Pancreas (tissue), 10 donors: ENCODE measurements at places on chromosomes 7 and 10. TPM values are rescaled to one million over a fixed set of nuclear protein-coding genes. Genes with fewer than 3 reads are reported as not detected.

GRCh38 chr7:80960244-80960795, 41.5 kb upstream of the SEMA3C start:
- no peaks in the 10 kb centered on the region for H3K27me3 ChIP-seq
- H3K4me3 ChIP-seq = no peak overlapping the region
- H3K27ac ChIP-seq = no peak overlapping the region
- DNase-seq = no peak
- no peaks in the 10 kb centered on the region for H3K4me1 ChIP-seq
- H3K36me3 ChIP-seq = no peaks in the 10 kb centered on the region

DNA sequence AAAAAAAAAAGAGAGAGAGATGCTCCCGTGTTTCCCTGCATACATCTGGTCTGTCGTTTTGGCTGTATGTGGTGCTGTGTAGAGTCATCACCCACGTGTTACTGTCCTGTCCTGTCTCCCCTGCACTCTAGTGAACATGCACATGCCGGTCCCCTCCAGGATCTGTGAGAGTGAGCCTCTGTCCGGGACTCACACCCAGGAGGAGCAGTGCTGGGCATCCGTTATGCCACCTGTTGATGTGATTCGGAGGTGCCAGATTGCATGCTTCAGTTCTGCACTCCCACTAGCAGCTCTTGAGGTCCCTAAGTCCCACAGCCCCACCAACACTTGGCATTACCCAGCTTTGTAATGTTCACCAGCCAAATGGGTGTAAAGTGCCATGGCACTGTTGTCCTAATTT, 16.4 kb downstream of the GHRHR start:
- no peak overlapping the region for H3K4me3 ChIP-seq
- no peak for DNase-seq
- no peaks in the 10 kb centered on the region for H3K27me3 ChIP-seq

GRCh38 chr7:113232885-113233284, 114.5 kb upstream of the SMIM30 start:
- H3K27me3 ChIP-seq = no peaks in the 10 kb centered on the region
- DNase-seq = no peak
- no peaks in the 10 kb centered on the region for H3K4me1 ChIP-seq
- H3K27ac ChIP-seq = no peak overlapping the region
- no peak overlapping the region for H3K4me3 ChIP-seq
- H3K36me3 ChIP-seq = no peaks in the 10 kb centered on the region

DNA sequence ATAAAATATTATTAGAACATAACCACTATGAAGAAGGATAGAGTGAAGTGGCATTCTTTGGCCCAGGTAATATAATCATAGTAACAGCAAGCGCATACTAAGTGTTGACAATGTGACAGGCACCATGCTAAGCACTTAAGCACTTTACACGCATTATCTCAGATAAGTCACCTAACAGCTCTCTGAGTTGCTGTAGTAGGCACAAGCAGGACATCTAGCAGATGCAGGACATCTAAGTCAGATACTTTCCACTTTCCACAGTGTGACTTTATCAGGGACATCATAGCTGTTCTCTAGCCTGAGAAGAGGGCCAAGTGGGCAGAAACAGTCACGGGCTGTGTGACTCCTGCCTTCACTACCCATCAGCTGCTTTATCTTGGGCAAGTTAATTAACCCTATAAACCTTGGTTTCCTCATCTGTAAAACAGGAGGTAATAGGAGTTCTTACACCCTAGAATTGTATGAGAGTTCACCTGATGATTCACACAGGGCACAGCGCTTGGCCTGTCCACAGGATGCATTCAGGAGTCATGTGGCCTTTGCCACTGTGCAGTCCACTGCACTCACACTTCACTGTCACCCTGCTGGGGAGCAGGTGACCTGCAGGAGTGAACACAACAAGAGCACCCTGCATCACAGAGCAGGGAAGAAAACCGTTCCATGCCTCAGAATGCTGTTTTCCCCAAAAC, 12.5 kb downstream of the LIPA start:
- no peak for DNase-seq
- no peaks in the 10 kb centered on the region for H3K27me3 ChIP-seq
- H3K4me3 ChIP-seq = no peak overlapping the region

DNA sequence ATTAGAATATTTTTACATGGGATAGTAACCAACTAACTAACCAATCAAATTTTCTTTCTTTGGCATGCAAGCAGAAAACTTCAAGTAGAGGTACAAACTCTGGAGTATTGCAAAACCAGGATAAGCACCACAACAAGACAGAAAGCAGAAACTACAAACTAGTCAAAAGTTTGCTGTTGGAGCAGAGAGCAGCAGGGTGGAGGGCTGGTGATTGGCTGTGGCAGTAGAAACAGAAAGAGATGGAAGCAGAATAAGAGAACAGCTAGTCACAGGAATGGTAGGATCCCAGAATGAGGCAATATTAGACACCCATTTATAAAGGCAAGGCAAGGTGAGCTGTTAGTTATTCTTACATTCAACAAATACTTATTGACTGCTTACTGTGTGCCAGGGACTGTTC, 6.8 kb upstream of the MACC1 start:
- no peaks in the 10 kb centered on the region for H3K27me3 ChIP-seq
- no peak overlapping the region for H3K4me3 ChIP-seq
- H3K27ac ChIP-seq = no peak overlapping the region
- no peaks in the 10 kb centered on the region for H3K36me3 ChIP-seq
- no peak for DNase-seq
- peaks cover 23% of the 10 kb centered on the region for H3K4me1 ChIP-seq

The CCDC136 gene
- total RNA-seq = 0.93 TPM

The PNLIPRP3 gene
- total RNA-seq = 0.09 TPM

DNA sequence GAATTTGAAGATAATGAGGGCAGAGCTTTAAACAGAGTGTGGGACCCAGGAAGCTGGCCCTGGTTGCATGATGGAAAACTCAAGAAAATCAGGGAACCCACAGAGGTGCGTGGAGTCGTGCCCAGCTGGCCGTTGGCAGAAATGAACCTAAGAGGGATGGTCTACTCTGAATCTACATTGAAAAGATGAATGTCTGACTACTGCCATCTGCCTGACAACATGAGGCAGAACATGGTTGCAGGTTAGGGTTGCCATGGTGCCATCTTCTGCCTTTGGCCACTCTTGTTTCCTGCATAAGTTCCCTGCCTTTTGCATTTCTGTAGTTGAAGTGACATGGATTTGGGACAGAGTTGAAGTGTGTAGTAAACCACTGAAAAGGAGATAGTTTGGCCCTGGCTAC, 138.5 kb upstream of the COBL start:
- no peak overlapping the region for H3K27ac ChIP-seq
- H3K4me3 ChIP-seq = no peak overlapping the region

DNA sequence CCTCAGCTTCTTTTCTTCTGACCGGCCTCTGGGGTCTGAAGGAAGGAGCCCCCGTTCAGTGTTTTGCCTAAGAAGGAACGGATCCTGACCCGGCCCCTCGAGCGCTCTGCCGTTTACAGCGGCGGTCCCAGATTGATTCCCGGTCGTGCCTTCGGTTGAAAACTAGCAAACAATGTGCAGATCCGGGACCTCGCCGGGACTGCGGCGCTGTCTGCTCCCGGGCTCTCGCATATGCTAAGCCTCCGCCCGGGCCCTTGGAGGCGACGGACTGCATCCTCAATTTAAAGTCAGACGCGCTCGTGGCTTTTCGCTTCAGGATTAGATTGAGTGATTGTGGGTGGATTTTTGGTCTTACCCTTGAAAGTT, 559 bp downstream of the DBF4 start:
- H3K36me3 ChIP-seq = no peaks in the 10 kb centered on the region
- no peaks in the 10 kb centered on the region for H3K4me1 ChIP-seq
- H3K4me3 ChIP-seq = peak overlapping the region; percentile 72

DNA sequence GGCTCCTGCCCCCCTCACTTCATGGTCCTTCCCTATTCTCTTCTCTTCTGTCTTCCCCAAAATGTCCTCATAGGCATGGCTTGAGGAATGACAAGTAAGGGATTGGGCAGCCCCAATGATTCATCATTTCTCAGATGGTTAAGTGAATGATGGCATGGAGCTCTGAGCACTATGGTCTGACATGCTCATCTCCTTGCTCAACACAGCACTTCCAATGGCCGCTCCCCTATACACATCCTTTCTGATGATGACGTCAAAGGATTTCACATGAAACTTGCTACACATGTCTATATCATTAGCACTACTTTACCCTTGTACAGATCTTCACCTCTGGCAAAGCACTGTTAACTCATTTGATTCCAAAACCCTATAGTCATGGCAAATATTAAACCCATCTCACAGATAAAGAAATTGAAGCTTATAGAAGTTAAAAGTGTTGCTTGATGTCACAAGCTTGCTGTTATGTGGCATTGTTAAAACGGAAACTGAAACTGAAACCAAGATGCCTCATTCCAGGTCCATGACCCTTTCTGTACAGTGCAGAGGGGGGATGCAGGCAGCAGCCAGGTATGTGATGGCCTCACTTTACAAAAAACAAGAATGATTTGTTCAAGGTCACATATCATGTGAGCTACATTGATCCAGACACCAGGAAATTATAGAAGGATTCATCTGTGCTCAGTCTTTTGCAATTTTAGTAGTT, 90.0 kb upstream of the PLXNA4 start:
- no peaks in the 10 kb centered on the region for H3K27me3 ChIP-seq
- H3K4me3 ChIP-seq = no peak overlapping the region
- no peaks in the 10 kb centered on the region for H3K36me3 ChIP-seq
- no peak overlapping the region for H3K27ac ChIP-seq

The TMEM176A gene
- total RNA-seq = 25.3 TPM

DNA sequence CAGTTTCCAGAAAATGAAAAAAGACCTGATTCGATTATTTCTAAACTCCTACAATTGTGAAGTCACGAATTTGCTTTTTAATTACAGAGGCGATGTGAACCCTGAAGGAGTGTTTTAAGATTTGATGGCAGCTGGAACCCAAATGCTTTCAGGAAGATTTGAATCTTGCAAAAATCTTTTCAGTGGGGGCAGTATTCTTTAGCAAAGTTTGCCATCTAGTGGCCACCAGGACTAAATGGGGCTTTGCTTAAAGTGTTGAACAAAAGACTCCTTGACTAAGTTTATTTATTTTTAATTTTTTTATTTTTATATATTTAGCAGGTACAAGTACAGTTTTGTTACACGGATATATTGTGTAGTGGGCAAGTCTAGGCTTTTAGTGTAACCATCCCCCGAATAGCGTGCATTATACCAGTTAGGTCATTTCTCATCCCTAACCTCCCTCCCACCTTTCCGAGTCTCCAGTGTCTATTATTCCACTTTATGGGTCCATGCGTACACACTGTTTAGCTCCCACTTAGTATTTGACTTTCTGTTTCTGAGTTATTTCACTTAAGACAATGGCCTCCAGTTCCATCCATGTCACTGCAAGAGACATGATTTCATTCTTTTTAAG, 98.8 kb downstream of the CACNB2 start:
- H3K27ac ChIP-seq = no peak overlapping the region
- H3K4me3 ChIP-seq = no peak overlapping the region
- H3K27me3 ChIP-seq = no peaks in the 10 kb centered on the region
- no peaks in the 10 kb centered on the region for H3K36me3 ChIP-seq
- DNase-seq = no peak

The OPN4 gene
- total RNA-seq = not detected
